ENCODE measurements at places on chromosomes 1 and 21.

DNA sequence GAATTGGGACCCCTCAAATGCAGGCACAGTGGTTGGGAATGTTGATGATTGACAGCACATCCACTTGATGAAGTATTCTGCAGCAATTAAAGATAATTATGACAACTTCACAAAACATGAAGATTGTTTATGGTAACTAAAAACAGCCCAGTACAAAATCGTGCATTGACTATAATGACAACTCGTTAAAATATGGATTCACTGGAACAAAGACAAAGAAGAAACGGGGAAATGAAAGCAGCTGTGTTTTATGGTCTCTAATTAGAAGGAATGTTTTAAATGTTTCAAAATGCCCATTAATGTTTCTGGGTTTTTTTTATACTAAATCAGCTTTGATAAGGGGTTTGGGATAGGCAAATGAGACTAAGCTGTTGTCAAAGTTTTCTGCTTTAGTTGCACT lies 36.1 kb downstream of the NIPAL3 start:
- DNase-seq, result no peak

DNA sequence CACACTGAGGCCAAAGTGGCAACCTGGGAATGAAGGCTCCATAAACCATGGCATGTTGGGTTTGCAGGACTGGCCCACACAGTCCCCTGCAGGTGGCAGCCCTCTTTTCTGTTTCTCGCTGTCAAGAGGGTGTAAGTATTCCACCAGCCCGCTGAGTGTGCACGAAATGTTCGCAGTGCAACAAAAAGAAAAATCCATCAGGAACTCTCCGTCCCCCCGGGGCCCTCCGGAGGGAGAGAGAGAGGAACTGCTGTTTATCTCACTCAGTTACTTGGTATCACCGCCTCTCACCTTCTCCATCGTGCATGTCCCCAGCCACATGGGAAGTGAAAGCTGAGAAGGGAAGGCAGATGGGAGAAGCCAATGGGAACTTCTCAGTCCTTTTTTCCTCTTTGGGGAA lies 38.3 kb downstream of the NCF2 start:
- DNase-seq, result no peak

DNA sequence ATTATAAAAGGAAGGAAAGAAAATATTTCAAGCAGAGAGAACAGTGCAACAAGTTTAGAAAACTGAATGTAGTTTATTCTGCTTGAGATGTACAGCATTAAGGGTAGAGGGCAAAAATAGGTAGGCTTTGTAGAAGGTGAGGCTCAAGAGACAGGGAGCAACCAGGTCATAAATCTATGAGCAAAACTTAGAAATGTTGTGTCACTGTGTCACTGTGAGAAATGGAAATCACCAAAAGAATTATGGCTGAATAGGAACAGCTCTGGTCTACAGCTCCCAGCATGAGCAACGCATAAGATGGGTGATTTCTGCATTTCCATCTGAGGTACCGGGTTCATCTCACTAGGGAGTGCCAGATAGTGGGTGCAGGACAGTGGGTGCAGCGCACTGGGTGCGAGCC lies 53.6 kb downstream of the TNFSF4 start:
- no peak for DNase-seq

GRCh38 chr1:81208441-81208840 lies 592.3 kb upstream of the ADGRL2 start:
- DNase-seq, result no peak

- DNase-seq, result no peak
Measured at GRCh38 chr21:14916676-14917141, 148.1 kb downstream of the NRIP1 start.

- no peak for DNase-seq
Measured at GRCh38 chr1:30586671-30587070, 136.7 kb downstream of the MATN1 start.

- DNase-seq, result no peak
Measured at GRCh38 chr1:48617252-48617651, 145.2 kb upstream of the SPATA6 start.

- DNase-seq, result no peak
Measured at GRCh38 chr1:245310571-245311531, 156.1 kb downstream of the KIF26B start.

DNA sequence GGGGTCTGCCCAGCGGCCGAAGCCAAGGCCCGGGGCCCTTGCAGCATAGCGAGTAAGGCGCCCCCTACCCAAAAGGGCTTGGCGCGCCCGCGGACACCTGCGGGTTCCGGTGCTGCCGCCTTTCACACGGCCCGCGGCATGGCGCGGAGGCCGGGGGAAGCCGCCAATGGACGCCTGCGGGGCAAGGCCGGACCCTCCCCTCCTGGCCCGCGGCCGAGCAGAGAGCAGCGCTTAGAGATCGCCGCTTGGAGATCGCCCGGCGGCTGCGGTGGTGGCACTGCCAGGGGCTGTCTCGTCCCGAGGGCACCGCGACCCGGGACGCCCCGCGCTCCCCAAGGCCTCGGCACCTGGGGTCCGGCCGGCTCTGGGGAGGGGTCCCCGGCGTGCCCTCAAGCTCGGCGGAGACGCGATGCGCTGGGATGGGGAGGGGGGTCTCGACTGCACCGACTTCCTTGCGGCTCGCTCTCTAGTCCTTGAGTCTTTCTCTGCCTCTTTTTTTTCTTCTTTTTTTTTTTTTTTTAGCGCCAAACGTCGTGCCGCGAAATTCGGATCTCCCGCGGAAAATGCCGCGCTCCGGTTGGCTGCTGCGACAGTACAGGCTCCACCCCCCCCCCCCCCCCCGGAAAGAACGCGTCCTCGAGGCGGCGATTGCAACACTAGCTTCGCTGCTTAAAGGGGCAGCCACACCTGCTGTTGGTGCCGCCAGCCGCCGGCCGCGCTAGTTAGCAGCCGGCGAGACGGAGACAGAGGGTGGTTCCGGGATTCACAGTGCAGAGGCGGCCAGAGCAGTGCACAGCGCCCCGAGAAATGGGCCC lies at the start of gene E2F2:
Gene E2F2 (minus strand): TSS at position 487 of the 815 bp plus-strand sequence. CDS start 440 bp downstream, at position 47.
- no peak for DNase-seq

GRCh38 chr1:204978782-204979181 lies 64.2 kb upstream of the CNTN2 start:
- DNase-seq, result no peak

DNA sequence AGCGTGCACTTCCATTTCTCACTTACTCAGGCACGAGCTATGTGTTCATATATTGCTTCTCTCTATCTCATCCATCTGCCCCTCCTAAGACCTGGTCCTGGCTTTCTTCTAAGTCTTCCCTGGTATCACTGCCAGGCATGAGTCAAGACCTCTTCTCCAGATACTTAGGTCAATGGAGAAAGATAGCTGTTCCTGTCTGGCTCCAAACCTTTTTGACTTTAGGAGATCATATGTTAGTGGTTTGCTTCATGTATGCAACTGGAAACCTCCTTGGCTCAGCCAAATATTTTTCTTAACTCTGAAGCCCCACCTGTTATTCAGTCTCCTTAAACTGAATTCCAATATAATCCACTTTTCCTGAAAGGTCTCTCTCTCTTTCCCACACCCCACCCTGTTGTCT lies 211.6 kb upstream of the PTBP2 start:
- no peak for DNase-seq

GRCh38 chr1:168428063-168428731 lies 115.6 kb downstream of the XCL2 start:
- no peak for DNase-seq

DNA sequence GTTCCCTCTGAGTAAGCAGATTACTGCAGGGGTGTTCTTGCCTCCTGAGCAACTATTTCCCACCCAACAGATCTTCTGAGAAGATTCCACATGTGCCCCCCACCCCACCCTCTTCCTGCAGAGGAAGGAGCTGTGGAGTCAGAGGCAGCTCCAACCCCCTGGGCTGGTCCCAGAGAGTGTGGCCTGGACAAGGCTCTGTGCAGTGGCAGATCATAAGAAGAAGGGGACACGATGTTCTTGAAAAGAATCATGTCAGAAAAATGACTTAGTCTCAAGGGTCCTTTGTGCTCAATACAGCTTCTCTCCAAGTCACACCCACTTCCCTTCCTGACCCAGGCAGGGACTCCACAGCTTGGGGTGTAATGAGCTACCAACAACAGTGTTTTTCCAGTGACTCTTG lies 95.2 kb downstream of the SYF2 start:
- DNase-seq, result no peak

GRCh38 chr1:94646141-94646643 lies 104.6 kb upstream of the F3 start:
- no peak for DNase-seq

GRCh38 chr1:206716870-206717673 lies 32.4 kb downstream of the MAPKAPK2 start:
- no peak for DNase-seq

DNA sequence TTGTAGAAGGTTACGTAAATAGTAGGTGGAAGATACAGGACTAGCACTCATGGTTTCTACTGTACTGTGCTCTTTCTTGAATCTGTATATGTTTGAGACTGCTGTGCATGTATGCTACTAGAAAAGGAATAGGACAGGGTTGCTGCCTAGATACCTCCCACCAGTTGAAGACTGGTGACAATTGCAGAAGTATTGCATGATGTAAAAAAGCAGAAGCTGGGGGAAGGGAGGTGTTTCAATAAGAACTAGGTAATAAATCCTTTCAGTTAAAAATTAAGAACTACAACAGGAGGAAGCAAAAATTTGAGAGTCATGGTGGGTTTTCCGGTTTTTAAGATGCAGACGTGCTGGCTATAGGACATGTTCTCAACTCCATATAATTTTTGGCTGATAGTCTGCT lies 88.1 kb downstream of the CCDC30 start:
- DNase-seq, result no peak

- no peak for DNase-seq
Measured at GRCh38 chr1:95073446-95073845, 695 bp upstream of the ALG14 start.

DNA sequence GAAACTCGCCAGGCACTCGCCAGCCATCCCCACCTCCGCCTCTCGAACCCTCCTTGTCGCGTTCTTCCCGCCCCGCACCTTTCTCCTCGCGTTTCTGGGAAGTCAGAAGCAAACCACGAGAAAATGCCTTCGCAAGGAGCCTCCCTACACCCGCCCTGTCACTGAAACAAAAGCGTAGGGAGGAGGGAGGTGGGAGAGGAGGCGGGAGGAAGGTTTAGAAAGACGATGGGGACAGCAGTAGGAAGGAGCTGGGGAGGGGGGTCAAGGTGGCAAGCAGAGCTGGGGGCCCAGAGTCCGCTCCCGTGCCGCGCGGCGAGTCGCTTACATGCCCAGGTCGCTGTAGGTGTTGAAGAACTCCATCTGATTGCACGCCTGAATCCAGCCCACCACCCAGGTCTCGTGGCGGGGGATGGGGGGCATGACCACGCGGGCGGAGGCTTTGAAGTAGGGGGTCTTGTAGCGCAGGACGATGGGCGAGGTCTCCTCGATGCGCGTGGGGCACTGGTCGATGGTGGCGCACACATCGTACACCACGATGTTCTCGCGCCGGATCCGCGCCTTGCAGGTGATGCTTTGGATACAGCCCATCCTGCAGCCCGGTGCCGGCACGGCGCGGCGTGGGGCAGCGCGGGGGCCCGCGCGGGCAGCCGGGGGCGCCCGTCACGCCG lies 1.0 kb downstream of the FAM78B start:
- DNase-seq, result no peak

DNA sequence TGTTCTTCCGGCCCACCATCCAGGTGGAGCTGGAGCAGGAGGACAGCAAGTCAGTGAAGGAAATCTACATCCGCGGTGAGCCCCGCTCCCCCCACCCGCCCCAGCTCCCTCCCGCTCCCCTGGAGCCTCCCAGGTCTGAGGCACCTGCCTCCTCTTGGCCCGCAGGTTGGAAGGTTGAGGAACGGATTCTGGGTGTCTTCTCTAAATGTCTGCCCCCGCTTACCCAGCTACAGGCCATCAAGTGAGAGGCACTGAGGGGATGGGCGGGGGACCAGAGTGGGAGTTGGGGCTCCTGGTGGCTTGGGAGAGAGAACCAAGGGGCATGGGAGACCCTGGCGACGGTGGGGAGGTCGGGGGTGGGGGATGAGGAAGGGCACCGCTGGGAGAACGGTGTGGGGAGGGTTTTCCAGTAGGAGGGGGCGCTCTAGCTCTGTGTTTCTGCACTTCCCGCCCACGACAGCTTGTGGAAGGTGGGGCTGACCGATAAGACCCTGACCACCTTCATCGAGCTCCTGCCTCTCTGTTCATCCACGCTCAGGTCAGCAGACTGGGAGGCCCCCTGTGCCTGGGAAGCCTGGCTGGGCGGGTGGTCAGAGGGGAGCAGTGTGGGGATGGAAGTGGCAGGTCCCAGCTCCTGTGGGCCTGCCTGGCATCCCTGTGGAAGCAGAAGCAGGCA lies 4.2 kb downstream of the LRRC71 start:
- no peak for DNase-seq

DNA sequence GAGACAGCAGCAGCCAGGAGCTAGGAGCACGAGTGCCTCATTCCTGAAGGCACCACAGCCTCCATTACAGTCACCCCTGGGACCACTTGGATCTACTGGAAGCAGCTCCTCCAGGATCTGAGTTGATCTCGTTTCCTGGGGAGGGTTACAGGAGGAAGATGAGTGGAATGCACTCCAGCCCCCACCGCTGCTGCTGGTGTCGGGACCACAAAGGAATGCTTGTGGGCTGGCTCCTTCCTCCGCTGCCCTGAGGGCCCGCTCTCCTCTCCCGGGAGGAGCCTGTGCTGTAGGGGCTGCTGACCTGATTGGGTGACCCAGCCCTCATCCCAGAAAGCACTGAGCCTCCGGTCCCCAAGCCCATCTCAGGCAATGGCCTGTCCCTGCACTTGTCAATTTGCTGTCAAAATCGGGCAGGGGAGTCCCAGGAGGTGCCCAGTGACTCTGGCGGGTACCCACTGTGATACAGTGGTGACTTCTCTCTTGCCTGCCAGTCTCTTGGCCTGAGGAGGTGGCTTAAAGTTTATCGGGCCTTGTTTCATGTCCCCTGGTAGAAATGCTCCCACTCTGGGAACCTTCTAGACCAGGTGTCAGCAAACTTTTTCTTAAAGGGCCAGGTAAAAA lies 23.1 kb downstream of the IL10RB start:
- no peak for DNase-seq

- DNase-seq, result no peak
Measured at GRCh38 chr1:21034725-21035628, 141.7 kb downstream of the EIF4G3 start.

DNA sequence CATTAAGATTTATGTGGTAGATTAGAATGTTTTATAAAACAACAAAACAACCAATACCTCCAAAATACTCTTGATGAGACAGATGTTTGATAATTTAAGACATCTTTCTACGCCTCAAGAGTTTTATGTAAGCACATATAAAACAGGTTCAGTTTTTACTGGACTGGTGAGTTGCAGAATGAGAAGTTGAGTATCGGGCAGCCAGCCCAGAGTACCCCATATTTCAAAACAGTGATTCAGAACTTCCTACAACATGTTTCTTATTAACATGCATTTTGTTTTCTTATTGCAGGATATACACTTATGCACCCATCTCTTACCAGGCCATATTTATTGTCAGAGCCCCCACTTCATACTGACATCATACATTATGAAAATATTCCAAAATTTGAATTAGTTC lies 91.4 kb upstream of the RAVER2 start:
- DNase-seq, result no peak

GRCh38 chr1:113787663-113788062 lies 24.6 kb downstream of the RSBN1 start:
- DNase-seq, result no peak

GRCh38 chr1:30135698-30136097 lies 587.7 kb downstream of the MATN1 start:
- no peak for DNase-seq
